ENCODE measurements at places on chromosomes 7 and 10.

- DNase-seq, result no peak
These were observed 65.7 kb downstream of the AOAH start for GRCh38 chr7:36658335-36659171.

DNA sequence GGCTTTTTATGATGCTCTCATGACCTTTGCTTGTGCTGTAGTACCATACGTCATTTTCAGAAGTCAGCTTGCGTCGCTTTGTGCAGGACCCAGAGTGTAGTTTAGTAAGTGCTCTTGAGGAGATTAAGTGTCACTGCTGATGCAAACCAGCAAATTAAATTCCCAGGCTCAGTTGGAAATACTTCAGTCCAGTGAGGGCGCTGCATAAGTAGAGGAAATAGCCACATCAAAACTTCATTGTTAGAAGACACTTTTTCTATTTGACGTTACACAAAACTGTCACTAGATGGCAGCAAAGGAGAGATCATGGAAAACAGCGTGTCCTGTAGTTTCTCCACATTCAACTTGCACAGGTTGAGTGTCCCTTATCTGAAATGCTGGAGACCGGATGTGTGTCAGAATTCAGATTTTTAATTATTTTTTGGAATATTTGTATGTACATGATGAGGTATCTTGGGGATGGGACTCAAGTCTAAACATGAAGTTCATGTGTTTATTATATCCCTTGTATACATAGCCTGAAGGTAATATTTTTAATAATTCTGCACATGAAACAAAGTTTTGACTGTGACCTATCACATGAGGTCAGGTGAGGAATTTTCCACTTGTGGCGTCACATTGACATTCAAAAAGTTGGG lies 7.9 kb downstream of the ZNF22 start:
- peak; percentile 7 for DNase-seq

- DNase-seq, result no peak
These were observed 16.0 kb downstream of the GIMAP8 start for GRCh38 chr7:150466477-150466876.

- DNase-seq, result no peak
These were observed 16.1 kb upstream of the CUZD1 start for GRCh38 chr10:122861711-122862161.

GRCh38 chr10:58175990-58176900 lies 91.4 kb downstream of the IPMK start:
- no peak for DNase-seq

DNA sequence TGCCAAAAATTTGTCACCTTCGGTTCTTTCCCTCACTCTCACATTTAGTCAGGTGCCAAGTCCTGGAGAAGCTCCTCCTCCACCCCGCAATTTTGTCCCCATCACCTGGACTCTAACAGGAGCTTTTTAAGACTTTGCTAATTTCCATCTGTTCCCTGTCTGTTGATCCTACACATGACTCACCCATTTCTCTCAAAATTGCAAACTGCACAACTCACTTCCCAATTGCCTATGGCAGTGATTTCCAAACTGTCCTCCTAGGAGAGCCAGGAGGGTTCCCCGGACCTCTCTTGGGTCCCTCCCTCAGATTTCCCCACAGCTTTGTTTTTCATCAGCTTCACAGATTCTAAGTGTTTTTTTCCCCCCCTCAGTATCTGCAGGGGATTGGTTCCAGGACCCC lies 120.3 kb downstream of the WNT2 start:
- no peak for DNase-seq

GRCh38 chr7:87895363-87895762 lies 19.1 kb downstream of the DBF4 start:
- DNase-seq, result no peak

DNA sequence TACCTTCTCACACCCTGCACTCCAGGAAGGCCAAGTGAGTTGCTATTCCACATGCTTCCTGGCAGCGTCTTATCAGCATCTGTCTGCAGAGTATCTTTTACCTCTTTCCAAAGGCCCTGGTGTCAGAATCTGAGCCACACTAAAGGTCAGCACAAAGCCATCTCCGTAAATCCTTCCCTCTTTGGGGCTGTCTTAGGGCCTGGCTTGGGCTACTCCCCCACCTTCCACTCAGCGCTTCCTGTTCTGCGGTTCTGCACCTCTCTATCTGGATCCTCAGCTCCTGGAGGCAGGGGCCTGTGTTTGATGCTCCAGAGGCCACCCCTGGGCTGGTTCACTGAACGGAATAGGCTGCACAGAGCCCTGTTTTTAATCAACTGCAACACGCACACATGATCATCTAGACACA lies 334.8 kb upstream of the GALNT17 start:
- no peak for DNase-seq

GRCh38 chr7:45100761-45101480 lies 10.6 kb downstream of the TBRG4 start:
- no peak for DNase-seq

- DNase-seq, result no peak
These were observed 46.1 kb upstream of the LRRC17 start for GRCh38 chr7:102866535-102867215.

DNA sequence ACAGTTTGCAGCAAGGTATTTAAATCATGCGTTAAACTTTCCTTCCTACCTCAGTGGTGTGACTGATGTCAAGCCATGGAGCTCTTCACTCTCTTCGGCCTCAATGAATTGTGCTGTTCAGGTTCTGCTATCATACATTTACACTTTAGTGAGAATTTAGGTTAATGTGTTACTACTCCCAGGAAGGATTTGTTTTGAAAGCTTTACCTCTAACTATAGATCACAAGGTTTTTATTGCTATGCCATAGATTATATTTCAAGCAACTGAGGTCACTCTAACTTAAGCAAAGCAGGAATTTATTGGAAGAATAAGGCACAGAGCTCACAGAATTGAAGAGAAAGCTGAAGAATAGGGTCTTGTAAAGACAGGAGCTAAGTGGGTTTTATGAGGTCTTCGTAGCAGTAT lies 11.0 kb upstream of the ADD3 start:
- no peak for DNase-seq

GRCh38 chr7:94062372-94062771 lies 58.2 kb upstream of the BET1 start:
- no peak for DNase-seq

GRCh38 chr10:43225004-43225786 lies 41.7 kb downstream of the RASGEF1A start:
- no peak for DNase-seq

GRCh38 chr10:61029411-61029810 lies 85.4 kb upstream of the RHOBTB1 start:
- DNase-seq, result no peak

GRCh38 chr7:129664029-129665012 lies 52.8 kb downstream of the NRF1 start:
- DNase-seq, result no peak

DNA sequence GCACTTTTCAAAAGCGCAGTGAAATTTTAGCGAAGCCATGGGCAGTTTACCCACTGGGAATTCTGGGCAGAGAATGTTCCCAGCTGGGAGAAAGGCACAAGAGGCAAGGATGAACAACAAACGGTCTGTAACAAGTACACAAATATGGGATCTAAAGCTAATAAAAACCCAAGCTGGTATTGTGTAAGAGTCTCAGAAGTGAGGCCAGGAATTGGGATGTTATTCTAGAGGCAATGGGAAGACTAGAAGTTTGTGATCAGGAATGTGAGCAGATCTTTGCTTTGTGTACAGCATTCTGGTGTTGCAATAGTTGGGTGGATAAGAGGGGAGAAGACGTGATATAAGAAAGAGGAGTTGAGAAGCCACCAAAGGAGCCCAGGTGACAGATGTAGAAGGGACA lies 15.0 kb downstream of the FZD9 start:
- DNase-seq, result no peak

GRCh38 chr10:34551295-34551694 lies 263.8 kb downstream of the PARD3 start:
- no peak for DNase-seq

DNA sequence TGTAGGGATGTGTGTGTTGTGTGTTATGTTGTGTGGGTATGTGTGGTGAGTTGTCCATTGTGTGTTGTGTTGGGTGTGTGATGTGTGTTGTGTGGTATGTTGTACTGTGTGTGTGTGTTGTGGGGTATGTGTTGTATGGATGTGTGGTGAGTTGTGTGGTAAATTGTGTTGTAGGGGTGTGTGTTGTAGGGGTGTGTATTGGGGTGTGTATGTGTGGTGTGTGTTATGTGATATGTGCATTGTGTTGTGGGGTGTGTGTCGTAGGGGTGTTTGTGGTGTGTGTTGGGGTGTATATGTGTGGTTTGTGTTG lies 97.8 kb upstream of the PODXL start:
- DNase-seq, result no peak

GRCh38 chr10:31866118-31866670 lies 62.4 kb downstream of the ARHGAP12 start:
- DNase-seq, result no peak

GRCh38 chr7:23645822-23646221 lies 34.2 kb upstream of the FAM221A start:
- DNase-seq, result no peak

GRCh38 chr10:132096223-132096622 lies 30.5 kb downstream of the JAKMIP3 start:
- DNase-seq, result no peak

DNA sequence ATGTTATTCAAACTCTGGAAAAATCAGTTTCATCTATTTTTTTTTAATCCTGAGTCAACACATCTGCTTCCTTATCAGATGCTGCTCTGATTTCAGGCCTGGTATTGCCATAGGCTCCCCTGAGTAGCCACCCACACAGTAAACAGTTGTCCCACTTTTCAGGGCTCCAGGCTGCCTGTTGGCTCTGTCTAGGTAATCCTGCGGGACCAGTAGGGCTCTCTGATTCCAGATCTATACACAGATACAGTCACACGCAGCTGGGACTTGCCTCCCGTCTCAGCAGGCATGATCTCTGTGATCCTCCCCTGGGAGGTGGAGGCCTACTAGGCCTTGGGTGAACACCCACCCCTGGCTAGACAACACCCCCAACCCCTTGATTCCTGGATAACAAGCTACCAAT lies 206.1 kb downstream of the CREB5 start:
- DNase-seq, result no peak

DNA sequence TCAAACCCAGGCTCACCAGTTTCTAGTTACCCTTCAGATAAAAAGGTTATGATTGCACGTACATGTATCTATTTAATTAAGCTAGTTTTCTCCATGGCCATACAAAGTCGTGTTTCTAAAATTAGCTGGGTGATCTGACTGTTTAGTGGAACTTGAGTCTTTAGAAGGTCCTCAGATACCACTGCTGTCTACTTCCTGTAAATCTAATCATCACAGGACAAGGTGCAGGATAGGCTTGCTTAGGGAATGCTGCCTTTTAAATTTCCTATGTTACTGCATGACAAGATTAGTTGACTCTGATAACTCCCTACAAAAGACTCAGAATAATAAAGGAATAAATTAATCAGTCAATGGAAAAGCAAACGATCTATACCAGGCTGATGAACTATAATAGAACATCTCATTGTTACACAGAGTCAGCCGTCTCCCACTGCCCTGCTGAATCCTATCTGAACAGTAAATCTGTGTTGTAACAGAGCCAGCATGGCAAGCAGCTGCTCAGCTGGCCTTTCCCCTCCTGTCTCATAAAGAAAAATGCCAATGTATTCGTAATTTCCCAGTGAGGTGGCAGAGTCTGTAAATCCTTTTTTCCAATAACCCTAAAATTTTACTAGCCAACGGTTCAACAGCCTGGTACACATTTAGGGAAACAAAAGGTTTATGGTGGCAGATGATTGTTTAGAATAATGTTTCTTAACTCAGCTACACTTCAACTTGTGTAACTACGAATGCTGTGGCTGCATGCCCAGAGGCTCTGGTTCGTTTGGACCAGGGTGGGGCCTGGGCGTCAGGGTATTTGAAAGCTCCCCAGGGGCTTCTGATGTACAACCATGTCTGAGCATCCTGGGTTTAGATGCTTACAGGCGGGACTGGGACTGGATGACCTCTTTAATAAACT lies 318.0 kb downstream of the PAXIP1 start:
- DNase-seq, result no peak

GRCh38 chr10:128422190-128422589 lies 296.0 kb upstream of the MKI67 start:
- DNase-seq, result no peak

- DNase-seq, result no peak
These were observed 26.3 kb downstream of the FAM107B start for GRCh38 chr10:14748441-14748840.

- DNase-seq, result no peak
These were observed 57.7 kb downstream of the PPP1R3C start for GRCh38 chr10:91575044-91575610.

DNA sequence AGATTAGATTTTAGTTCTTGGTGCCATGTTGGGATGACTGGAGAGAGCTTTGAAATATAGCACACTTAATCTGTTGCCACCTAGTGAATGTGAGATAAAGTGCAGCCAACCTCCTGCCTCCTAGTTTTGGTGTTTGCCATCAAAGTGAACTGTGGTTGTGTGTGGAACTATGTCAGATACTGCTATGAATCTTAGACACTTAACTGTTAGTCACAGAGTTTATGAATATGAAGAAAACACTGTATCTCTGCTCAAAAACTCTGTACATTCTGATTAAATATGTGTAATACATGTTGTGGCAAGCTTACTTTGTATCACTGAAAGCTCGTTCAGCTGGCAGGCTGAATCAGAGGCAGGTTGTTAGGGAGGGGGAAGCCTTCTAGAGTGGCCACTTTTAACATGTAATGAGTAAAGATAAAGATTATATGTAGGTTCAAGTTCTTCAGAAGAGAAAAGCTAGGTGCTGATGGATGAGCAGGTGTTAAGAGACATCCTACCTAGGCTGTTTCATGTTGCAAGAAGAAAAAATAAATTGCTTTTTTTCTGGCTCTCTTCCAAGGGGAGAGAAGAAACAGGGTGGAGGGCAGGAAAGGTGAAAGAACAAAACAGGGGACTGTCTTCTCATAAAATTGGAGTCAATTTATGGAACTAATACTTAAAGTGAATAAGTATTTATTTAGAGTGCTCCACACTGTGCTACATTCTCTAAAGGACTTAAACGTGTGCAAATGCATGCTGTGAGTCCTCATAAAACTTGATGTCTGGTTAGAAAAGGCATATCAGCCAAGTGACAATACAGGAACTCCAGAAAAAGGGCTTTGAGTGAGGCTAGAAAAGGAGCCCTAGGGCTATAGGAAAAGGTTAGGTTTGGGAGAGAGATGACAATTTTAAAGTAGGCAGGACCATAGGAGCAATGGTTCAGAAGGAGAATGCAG lies 14.1 kb upstream of the LAMB1 start:
- no peak for DNase-seq

DNA sequence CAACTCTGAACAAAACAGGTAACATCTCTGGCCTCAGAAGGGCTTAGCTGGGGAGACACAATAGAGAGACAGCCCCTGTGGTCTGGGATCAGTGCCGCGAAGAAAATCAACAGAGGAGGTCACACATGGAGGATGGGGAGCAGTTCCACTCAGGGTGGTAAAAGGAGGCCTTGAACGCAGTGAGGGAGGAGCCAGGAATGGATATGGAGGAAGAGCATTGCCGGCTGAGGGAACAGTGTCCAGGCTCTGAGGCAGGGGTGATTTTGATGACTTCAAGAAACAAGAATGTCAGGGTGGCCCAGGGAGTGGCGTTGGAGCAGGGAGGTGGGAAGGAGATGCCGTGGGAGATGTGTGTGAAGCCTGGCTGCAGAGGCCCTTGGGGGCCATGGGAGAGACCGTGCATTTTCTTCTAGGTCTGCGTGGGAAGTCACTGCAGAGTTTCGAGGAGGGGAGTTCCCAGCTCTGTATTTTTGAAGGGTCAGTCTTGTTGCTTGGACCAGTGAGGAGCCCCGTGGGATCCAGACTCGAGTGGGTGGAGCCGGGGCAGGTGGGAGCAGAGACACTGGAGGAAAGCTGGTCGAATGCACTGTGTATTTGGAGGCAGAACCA lies 35.7 kb upstream of the SH2D4B start:
- DNase-seq, result no peak
